ENCODE measurements at places on chromosomes 2 and 18.

DNA sequence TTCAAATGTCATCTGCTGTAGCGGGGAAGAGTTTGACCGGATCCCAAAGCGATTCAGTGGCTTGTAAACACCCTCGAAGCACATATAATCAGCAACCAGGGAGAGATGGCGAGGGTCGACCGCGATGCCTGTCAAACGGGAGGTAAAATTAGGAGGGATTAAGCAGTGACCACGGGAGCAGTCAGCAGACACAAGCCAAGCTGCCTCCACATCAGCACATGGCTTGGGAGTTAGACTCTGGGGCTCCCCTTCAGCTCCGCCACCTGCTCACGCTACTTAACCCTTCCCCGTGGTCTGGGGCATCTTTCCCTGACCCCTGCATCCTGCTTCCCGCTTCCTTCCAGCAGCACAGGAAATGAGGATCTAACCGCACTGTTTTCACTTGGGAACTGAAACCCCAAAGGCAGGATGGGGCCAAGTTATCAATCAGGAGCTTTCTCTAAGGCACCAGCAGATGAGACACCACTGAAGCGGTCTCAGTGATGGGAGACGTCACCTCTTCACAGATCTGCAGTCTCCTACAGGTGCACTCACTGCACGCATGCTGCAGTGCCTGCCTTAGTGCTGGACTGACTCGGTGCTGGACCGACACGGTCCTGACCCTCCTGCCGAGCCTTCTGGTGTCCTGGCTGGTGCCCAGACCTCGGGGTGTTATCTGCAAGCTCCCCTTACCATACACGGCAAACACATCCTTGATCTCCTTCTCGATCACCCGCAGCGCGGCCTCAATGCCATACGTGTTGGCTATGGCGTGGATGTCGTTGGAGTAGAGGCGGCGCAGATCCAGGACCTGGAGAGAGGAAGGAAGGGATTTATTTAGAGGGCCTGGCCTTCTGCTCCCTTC is 77.5 kb downstream of the POLR1A start:
- no peak for DNase-seq

DNA sequence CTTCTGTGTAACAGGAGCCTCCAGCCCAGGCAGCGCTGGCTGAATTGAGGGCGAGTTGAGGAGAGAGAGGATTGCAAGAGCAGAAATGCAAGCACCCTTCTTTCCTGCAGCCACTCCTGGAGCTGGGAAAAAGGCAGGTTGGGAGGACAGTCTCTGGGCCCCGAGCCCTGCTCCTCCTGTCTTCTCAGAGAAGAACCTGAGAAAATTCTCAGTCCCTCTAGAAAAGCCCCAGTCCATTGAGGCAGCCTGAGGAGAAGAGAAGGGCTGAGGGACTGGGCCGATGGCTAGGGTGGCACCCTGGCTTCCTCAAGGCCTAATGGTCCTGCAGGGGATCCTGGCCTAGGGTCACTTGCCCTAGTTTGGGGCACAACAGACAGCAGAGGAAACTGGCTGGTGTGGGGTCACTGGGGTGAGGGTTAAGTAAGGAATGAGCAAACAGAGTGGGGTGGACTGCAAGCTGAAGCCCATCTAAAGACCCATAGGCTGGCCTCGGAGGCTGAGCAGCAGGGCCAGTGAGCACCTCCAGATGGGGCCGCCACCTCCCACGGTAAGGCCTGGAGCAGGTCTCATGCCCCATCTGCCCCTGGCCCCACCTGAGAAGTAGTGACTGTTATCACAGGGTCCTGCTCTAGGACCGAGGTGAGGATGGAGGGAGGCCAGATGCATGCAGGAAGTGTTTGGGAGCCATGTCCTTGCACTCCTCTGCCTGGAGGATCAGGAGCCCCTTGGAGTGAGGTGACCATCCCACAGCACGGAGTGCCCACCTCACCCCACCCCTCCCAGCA is 12.4 kb downstream of the CIB4 start:
- no peak for DNase-seq

DNA sequence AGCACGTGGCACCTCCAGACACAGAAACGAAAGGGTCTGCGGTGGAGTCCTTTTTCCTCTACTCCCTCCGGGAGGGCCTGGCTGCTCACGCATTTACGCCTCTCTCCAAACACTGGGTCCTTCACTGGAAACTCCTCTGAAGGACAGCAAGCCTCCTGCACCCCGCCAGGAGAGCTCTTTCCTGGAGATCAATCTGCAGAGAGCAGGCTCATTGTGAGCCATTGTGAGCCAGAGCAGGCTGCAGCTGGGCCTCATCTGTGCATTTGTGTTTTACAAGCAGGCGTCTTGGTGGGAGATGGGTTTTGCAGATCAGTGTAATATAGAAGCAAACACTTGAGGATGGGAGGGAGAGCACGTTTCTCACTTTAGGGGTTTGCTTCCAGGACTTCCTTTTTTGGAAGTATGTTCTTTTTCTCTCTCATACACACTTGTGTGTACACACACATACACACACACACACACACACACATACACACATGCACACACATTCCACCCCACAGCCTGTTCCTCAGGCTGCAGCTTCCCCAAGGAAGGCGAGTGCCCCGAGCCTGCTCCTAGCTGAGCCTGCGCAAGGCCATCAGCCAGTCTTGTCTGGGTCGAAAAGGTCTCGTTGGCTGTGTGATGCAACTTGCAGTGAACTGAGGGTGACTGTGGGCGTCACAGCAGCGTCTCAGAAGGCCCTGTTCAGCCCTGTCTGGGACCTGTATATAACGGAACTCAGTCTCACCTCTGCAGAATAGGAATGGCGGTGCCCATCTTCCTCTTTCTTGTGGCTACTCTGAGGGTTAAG is 163.5 kb downstream of the GLI2 start:
- DNase-seq, result peak; percentile 4

- DNase-seq, result no peak
Measured at GRCh38 chr2:176872406-176872805, 340.2 kb upstream of the HNRNPA3 start.

- DNase-seq, result no peak
Measured at GRCh38 chr18:38923540-38923939, 1357.9 kb upstream of the CELF4 start.

- DNase-seq, result no peak
Measured at GRCh38 chr2:238950551-238950950, 102.7 kb downstream of the TWIST2 start.

DNA sequence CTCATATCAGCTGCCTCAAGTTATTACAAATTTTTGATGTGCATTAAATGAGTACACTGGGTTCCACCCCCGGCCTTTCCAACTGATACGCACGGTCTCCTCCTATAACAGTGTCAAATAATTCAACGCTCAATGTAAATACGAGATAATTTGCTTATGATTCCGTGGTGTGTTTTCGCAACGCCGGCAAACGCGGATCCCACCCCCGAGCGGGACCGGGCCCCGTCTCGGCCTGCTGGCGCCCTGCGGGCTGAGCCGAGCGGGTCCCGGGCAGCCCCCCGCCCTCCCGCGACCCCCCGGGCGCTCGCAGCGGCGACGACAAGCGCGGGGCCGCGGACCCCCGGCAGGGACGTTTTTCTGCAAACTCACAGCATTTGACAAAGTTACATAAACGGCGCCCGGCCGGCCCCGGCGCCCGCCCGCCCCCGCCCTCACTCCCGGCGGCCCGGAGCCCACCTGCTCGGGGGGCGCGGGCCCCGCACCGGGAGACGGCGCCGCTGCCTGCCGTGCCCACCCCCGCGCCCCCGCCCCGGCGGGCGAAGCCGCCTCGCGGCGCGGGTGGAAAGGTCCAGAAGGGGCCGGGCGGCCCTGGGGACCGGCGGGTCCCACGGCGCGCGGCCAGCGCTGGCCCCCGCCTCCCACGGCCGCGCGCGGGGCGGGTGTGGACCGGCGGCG is 762 bp downstream of the HDAC4 start:
- DNase-seq, result no peak

DNA sequence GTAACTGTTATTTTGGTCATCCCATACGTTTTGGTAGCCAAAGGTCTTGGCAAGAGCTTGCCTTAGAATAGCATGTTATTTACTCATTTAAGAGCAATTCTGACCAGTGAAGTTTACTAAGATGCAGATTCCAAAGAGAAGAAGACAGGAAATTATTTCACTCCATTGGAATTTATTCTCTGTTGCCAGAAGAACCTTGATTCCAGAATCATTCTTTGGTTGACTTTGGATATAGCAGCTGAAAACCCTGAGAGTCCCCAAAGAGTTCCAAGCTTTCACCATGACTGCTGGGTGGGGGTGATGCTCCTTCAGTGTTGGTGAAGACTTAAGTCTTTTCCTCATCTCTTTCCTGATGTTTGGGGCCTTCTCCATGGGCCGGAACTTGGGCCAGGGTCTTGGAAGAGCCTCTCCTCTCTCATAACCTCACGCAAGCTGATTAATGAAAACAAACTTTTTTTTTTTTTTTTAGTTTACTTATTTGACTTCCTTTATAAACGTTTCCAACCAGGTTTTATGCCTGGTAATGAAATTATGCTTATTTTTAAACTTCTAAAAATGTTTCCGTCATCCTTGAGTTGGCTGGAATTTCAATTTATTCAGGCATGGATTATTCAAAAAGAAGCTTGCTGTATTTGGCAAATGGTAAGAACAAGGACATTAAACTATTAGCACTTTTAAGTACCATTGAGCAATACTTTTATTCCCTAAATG is 192.0 kb downstream of the MTX2 start:
- no peak for DNase-seq

DNA sequence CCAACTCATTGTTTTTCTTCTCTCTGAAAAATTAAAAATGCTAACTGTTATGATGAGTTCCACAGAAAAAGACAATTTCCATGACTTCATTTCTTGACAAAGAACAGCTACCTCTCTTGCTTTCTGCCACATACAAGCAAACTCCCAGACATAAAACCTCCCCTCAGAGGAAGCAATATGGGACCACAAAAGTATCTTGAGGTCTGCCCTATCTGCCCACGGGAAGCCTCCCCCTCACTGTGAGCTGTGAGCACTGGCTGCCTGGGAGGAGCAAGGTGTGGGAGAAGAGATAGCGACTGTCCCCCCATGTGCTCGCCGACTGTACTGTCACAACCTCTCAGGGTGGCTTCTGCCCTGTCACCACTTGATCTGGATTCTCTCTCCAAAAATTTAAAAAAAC is 69.7 kb upstream of the NRP2 start:
- peak; percentile 71 for DNase-seq

GRCh38 chr2:69801745-69802290 is 27.6 kb upstream of the GMCL1 start:
- no peak for DNase-seq

DNA sequence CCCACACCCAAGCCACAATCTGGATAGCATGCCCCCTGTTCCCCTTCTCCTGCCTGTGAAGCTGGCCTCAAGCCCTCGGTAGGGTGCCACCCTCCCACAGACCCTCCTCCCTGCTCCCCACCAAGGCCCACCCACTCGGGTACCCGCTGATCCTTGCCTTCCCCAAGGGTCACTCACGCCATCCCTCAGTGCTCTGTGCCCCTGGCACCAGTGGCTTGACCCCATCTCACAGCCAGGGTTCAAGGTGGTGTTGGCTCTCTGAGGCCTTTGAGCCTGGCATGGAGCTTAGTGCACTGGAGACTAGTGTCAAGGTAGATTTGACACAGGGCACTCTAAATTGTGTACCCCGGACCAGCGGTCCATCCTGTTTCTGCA is 11.9 kb downstream of the ADRA2B start:
- DNase-seq, result no peak

DNA sequence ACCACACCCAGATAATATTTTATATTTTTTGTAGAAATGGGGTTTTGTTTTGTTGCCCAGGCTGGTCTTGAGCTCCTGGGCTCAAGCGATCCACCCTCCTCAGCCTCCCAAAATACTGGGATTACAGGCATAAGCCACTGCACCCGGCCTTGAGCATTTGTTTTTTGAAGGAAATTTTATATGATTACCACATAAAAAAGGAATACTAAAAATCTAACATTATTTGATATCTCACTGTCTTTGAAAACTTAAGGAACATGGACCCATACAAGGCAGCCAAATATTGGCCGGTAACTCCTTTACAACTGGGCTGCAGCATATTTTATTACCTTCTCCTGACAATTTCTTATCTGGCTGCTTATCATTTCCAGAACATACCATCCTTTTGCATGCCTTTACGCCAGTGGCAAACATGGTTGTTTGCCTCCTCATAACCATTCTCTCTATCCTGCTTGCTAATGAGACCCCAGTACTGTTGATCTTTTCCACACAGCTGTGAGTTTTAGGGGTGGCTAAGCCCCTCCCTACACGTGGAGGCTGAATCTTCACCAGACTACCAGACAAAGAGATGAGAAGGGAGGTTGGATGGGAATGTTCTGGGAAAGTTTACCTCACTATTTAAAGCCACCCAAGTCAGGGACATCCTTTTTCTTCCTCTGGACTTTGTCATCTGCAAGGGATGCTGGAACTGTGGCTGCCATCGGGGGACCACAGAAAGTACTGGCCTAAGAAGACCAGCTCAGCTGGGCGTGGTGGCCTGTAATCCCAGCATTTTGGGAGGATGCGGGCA is 157.5 kb downstream of the TGIF1 start:
- DNase-seq, result no peak

- no peak for DNase-seq
Measured at GRCh38 chr2:8672940-8673339, 8.9 kb upstream of the ID2 start.

DNA sequence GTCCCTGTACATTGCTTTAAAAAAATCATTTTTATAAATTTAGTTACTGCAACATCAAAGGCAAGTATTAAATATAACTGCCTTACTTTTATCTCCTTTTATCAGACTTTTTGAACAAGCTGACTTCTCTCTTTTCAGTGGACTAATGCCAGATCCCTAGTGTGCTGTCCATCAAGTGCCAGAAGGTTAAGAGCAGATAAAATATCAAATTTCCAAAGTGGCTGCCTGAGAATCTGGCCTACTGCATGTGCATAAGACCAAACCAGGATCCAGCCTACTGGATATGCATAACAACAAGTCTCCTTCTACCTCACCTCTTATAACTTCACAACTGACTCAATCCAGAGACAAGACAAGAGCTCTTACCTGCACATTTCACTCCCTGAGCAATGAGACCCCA is 59.8 kb upstream of the CHRNA1 start:
- no peak for DNase-seq

DNA sequence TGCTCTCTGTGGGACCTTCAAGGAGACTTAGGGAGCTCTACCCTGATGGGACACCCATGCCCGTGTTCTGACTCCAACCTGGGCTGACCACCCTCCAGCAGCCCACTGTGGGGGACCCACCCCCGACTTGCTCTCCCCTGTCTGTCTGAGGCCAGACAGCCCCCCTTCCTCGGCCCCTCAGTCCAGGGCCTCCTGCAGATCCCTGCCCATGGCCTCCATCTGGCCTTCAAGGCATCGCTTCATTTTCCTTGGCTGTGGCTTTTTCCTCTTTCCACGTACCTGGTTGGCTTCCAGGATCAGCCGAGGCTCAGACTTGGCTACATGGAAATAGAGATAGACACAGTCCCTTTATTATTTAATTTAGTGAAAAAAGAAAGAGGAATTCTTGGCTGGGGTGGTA is 290.0 kb downstream of the CYP26B1 start:
- no peak for DNase-seq

All from Jurkat, Clone E6-1 (cell line).